ENCODE measurements at places on chromosomes 2 and 18.

DNA sequence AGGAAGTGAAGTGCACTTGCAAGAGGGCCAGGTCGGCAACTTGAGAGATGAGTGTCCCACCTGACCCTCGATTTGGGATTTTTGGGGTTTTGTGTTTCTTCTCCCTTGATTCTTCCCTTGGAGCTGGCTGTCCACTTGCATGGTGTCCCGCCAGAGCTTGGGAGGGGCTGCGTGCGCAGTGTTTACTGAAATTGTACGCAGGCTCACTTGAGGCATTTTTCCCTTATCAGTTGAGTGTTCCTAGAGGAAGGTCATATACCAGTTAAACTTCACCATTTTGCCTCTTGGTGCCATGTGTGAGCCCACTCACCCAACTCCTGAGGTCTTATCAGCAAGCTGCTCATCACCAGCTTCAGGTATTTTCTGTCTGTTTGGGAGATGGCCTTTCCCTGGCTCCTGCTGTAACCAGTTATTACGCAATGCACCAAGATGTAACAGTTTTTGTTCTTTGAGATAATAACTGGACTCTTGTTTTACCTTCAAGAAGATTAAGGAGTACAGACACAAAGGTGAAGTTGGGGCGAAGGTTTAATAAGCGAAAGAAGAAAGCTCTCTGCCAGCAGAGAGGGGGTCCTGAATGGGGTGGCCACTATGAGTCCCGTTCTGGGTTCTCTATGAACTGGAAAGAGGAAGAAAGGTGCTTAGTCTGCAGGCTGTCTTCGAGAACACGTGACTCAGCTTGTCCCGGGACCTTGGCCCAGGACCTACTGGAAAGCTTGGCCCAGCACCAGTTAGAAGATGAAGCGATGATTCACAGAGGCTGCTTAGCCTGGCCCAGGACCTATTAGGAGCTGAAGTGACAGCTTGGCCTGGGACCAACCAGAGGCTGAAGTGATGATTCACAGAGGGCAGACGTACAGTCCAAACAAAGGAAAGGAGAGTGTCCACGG lies 21.5 kb upstream of the TXNL4A start:
- DNase-seq, result no peak

- DNase-seq, result no peak
Measured at GRCh38 chr2:18910843-18911242, 321.5 kb upstream of the NT5C1B start.

DNA sequence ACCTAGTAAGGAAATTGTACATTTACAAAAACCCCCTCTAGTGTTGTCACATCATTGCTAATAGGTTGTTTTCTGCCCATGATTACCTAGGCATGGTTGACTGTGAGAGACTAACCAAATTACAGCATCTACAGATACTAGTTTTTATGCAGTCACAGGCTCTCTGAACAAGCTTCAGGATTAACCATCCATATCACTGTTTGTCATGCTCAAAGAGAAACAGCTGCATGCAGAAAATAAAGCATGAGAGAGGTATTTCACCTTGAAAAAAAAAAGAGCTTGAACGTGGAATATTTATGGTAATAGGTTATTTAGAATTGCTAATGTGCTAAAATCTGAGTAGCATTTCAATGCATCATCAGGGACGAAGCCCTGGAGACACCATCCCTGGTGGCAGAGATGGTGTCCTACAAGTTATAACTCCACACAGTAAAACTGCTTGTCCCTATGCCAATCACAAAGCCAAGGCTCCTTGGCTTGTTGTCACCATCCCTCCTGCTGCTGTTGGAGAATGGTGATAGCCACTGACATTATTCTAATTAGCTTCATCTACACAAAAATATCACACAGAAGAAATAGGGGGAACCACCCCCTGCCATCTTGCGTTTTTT lies 5.4 kb downstream of the NEB start:
- peak; percentile 35 for DNase-seq

DNA sequence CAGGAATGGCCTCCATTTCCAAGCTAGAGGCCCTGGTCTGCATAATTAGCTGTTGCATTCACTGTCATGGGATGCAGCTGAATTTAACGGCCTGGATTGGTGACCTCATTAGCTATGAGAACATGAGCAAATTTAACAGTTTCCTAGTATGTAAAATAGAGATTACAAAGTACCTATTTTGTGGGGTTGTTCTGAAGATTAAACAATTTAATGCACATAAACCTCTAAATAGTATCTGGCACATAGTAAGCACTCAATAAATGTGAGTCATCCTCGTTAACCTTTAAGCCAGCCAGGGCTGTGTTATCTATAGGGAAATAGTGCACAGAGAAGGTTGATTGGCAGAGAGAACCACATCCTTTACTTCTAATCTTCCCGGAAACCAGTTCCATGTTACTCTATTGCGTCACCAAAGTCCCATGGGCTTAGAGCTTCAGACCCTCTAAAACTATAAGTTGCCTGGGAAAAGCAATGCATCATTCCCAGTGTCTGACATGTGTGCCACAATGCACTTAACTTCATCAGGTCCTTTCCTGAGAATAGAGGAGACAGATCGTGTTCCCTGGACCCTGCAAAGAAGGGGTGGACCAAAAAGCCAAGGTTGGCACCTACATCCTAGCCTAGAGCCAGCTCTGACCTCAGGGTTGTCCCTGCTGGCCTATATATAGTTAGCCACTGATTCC lies 196.5 kb downstream of the LNPK start:
- DNase-seq, result no peak

GRCh38 chr2:192749611-192750200 lies 555.0 kb upstream of the TMEFF2 start:
- no peak for DNase-seq

DNA sequence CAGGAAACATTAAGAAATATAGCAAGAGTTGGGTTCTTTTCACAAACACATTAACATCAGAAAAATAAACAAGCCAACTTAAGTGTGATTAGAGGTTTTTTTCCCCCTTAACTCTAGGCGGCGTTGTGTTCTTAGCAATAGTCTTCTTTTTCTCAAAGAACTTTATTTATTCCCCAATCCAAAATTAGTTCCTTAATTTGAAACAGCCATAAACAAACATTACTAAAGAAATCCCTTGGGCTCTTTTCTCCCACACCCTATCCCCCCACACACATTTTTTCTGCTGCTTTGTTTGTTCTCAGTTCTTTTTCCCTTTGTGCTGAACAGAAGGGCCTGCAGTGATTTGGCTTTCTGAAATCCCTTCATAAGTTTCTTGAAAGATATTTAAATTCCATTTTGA lies 13.2 kb upstream of the MYO1B start:
- DNase-seq, result no peak

- DNase-seq, result no peak
Measured at GRCh38 chr2:16607301-16607700, 58.3 kb downstream of the CYRIA start.

- DNase-seq, result no peak
Measured at GRCh38 chr2:206520450-206520849, 77.1 kb downstream of the ADAM23 start.

DNA sequence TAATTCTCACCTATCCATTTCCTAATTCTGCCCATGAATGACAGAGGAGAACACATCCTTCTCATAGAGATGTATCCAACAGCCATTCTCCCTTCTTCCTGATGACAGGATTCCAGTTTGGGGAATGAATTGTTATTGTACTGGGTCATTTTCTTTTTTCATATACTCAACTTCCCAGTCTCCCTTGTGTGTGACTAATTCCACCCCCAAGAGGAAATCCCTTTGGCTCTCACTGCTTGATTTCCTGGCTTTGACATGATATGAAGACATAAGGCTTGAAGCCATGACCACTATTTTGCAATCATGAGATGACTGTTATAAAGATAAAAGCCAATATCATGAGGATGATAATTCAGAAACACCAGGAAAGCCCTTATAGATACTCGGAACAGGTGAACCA lies 384.7 kb upstream of the ACVR2A start:
- DNase-seq, result no peak

DNA sequence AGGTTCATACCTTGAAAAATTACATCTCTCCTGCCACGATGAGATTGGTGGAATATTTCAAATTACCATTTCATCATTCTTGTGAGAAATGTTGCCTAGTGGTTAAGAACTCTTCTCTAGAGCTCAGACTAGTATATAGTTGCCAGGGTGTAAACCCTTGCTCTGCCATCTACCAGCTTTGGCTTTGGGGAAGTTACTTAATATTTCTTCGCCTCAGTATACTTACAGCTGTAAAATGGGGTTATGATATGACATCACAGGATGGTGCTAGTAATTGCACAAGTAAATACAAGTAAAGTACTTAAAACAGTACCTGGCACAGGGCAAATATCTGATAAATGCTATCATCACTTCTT lies 1.5 kb downstream of the SPOPL start:
- DNase-seq, result no peak

GRCh38 chr2:118973542-118973951 lies 31.6 kb downstream of the MARCO start:
- DNase-seq, result no peak

DNA sequence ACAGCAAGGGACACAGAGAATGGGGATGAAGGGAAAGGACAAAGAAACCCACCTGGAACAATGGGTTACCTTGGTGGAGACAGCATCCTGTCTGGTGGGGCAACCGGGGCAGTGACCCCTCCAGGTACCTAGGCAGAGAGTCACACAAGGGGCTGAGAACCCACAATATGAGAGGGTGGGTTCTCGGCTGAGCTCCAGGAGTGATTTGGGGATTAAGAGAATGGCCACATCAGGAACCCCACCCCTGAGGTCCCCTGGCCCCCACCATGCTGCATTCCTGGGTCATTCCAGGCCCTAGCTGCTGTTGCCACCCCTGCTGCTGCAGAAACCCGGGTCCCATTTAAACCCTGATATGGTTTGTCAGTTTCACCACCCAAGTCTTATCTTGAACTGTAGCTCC lies 172.3 kb downstream of the RTP5 start:
- DNase-seq, result no peak

GRCh38 chr2:3626118-3626811 lies 31.4 kb downstream of the COLEC11 start:
- DNase-seq, result no peak

GRCh38 chr2:44237221-44237620 lies 38.1 kb upstream of the SLC3A1 start:
- DNase-seq, result no peak

GRCh38 chr18:5294113-5294456 lies 1.4 kb downstream of the ZBTB14 start:
- no peak for DNase-seq

GRCh38 chr2:68089961-68090360 lies 27.2 kb upstream of the C1D start:
- DNase-seq, result no peak

DNA sequence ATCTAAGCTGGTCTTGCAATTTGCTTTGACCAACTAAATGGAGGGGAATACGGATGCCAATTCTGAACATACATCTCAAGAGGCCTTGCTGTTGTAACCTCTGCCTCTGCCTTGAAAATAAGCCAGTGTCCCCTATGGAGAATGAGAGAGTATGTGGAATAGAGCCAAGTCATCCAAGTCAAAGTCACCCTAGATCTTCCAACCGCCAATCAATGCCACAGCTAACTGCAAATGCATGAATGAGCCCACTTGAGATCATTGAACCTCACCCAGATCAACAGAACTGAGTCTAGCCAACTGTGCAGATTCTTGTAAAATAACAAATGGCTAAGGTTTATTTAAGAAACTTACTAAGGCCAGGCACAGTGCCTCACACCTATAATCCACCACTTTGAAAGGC lies 139.8 kb upstream of the TANK start:
- DNase-seq, result peak; percentile 54

DNA sequence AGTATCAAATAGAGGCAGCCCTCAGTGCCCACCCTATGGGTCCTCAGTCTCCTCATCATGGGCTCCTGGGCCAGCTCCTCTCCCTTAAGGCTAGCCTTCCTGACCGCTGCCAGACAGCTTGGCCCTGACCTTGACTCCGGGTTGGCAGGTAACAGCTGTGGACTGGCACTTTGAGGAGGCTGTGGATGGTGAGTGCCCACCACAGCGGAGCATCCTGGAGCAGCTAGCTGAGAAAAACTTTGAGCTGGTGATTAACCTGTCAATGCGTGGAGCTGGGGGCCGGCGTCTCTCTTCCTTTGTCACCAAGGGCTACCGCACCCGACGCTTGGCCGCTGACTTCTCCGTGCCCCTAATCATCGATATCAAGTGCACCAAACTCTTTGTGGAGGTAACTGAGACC lies 19.0 kb downstream of the CAD start:
- no peak for DNase-seq

DNA sequence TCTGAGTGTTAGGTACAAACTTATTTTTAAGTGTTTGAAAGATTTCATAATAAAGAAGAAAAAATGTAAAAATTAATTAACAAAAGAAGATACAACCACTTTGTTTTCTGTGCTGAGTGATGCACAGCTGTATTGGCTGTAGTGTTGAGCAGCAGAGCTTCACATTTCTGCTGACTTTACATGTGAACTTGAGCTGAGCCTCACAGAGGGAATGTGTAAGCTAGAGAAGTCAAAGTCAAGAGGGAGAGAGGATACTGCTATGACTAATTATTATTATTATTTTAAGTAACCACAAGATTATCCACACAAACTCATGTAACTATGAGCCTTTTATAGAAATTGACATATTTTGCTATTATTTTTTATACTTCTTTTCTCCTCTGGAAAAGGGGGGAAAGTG lies 159.1 kb upstream of the ZSWIM2 start:
- DNase-seq, result no peak

DNA sequence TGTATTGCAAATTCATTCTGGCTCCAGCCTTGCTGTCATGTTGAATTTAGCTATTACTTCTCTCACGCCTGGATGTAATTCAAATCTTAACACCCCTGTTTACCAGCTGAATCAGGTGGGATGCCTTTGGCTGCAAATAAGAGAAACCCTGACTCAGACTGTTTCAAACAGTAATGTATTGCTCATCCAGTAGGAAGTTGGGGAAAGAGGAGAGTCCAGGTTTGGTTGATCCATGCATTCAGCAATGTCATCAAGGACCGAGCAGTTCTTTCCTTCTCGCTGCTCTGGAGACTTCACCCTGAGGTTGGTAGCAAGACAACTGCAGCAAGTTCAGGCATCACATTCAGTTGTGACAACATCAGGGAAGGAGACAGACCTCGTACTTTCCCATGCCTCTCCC lies 6.4 kb upstream of the DARS1 start:
- no peak for DNase-seq

- DNase-seq, result peak; percentile 60
Measured at GRCh38 chr2:10909050-10909995, 2.4 kb upstream of the KCNF1 start.

DNA sequence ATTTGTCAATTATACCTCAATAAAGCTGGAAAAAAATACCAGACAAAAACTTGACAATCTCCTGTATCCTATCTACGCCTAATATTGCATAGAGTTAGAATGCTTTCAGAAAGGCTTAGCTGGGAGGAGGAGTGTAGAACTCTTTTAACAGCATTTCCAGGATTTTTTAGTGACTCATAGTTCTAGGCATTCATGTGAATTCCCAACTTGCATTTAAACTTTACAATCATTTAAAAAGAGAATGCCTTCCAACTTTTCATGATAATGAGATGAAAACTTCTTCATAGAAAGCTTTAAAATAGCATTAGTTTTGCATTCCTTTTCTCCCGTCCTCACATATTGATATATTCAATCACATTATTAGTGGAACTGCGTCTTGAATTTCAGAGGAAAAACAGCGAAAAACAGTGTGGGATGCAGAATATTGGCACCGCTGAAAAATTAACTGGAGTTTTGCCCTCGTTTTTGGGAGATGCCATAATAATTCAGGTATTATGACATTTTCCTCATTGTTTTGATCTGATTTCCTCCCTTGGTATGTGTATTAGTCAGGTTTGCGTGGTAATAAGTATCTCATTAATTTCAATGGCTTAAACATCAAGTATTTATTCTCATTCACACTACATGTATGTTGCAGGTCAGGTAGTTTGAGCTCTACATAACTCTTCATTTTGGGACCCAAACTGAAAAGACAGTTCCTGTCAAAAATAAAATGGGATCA lies 293.2 kb upstream of the FIGN start:
- no peak for DNase-seq

- no peak for DNase-seq
Measured at GRCh38 chr2:59174536-59175243, 933.6 kb upstream of the FANCL start.
